ENCODE measurements at places on chromosomes 11 and 22. TPM values are rescaled to one million over a fixed set of nuclear protein-coding genes. Genes with fewer than 3 reads are reported as not detected.

The CDCA5 gene
- 2.4 TPM for total RNA-seq

The TRIM49 gene
- not detected for total RNA-seq

The UQCR10 gene
- total RNA-seq = 58.3 TPM

The CRYBB2 gene
- total RNA-seq = 0.44 TPM

The SYT12 gene
- total RNA-seq = not detected

The C11orf65 gene
- 0.82 TPM for total RNA-seq

The TSKU gene
- 13.1 TPM for total RNA-seq

The MUC5AC gene
- total RNA-seq = not detected

DNA sequence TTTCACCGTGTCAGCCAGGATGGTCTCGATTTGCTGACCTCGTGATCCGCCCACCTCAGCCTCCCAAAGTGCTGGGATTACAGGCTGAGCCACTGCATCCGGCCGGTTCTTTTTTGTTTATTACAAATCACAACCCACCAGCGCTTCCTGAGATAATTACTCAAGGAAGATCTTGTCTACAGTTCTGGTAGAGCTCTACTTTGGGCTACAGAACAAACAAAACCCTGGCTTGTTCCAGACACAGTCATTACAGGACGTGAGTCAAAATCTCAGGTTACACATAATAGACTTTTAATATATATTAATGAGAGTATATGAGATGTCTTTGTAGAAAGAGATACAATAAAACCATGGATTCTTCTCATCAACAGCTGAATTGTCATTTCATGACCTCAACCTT, 42.8 kb upstream of the NUP50 start:
- no peak for DNase-seq
- no peak overlapping the region for H3K27ac ChIP-seq
- no peaks in the 10 kb centered on the region for H3K4me1 ChIP-seq
- no peaks in the 10 kb centered on the region for H3K36me3 ChIP-seq
- no peaks in the 10 kb centered on the region for H3K27me3 ChIP-seq
- no peak overlapping the region for H3K4me3 ChIP-seq

DNA sequence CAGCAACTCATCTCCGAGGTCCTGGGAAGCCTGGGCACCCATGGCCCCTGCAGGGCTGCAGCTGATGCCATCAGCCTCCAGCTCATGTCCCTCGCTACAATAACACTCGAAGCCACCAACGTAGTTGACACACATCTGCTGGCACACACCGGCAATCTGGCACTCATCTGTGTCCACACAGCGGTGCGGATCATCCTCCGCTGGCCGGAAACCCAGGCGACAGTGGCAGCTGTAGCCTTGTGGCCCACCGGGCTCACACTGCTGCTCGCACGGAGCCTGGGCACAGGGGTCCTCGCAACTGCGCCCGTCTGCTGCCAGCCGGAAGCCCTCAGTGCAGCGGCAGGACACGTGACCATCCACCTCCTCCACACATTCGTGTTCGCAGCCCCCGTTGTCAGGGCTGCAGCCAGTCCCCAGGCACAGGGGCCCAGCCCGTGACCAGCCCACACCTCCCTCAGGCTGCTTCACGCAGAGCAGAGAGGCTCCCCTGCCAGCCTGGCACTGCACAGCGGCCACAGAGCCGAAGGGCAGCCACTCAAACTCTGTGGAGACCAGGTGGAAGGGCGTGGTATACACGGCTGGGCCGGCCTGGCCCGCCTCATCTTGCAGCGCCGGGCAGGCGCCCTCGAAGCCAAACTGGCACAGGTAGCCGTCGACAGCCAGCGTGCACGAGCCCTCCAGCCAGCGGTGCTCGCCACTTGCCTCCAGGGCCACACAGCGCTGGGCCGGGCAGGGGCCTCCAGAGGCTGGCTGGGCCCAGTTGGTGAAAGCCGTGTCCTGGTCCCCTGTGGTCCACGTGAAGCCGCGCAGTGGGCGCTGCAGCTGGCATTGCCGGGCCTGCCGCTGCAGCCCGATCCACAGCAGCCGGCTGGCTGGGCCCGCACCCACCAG, 678 bp downstream of the CD248 start:
- peak overlapping the region; percentile 10 for H3K4me3 ChIP-seq
- H3K27me3 ChIP-seq = no peaks in the 10 kb centered on the region
- H3K27ac ChIP-seq = peak overlapping the region; percentile 90

- H3K27me3 ChIP-seq = no peaks in the 10 kb centered on the region
- H3K4me3 ChIP-seq = no peak overlapping the region
- no peak overlapping the region for H3K27ac ChIP-seq
- DNase-seq = no peak
- H3K4me1 ChIP-seq = no peaks in the 10 kb centered on the region
Observed at GRCh38 chr11:120102864-120103122, 35.1 kb downstream of the TRIM29 start.

GRCh38 chr11:14373941-14374646, 15.1 kb upstream of the RRAS2 start:
- no peak overlapping the region for H3K27ac ChIP-seq
- H3K4me3 ChIP-seq = no peak overlapping the region
- no peaks in the 10 kb centered on the region for H3K36me3 ChIP-seq

- H3K27me3 ChIP-seq = no peaks in the 10 kb centered on the region
- no peak for DNase-seq
- H3K4me1 ChIP-seq = no peaks in the 10 kb centered on the region
- no peak overlapping the region for H3K4me3 ChIP-seq
- no peaks in the 10 kb centered on the region for H3K36me3 ChIP-seq
Observed at GRCh38 chr11:16956538-16957153, 57.6 kb downstream of the PLEKHA7 start.

GRCh38 chr11:130308886-130309285, 5.8 kb downstream of the ZBTB44 start:
- no peak for DNase-seq
- H3K4me1 ChIP-seq = peaks cover 50% of the 10 kb centered on the region
- no peaks in the 10 kb centered on the region for H3K36me3 ChIP-seq
- H3K4me3 ChIP-seq = no peak overlapping the region
- no peaks in the 10 kb centered on the region for H3K27me3 ChIP-seq

Data from spleen (tissue), 13 donors.